ENCODE measurements at places on chromosomes 16 and 17.

DNA sequence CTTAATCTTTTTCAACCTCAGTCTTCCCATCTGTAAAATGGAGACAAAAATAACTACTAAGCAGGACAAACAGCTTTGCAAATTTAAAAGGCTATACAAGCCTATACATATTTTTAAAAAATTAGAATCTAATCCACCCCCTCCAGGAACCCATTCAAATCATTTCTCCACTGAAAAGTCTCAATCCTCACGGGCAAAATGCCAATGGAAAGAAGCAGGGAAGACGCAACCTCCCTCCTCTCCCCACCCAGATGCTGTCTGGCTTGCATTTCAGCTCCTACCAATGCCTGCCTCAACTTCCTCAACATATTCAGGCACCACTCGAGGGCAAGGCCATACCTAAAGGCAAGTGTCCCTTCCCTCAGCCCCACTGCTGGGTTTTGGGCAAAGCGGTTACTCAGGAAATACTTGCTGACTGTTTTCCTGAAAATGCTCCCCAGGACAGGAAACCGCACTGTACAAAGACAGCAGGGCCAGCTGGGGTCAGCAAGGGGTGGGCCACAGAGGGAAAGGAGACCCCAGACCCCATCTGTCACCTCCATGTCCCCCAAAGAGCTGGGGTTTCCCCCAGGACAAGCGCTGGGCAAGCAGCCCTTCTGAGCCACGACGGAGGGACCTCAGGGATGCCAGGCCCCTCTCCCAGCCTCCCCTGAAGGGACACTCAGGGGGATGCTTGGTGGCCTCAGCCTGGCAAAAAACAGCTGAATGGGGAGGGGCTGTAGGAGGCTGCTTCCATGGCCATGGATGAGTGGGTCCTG, 47.7 kb upstream of the DOC2B start:
- DNase-seq, result no peak

DNA sequence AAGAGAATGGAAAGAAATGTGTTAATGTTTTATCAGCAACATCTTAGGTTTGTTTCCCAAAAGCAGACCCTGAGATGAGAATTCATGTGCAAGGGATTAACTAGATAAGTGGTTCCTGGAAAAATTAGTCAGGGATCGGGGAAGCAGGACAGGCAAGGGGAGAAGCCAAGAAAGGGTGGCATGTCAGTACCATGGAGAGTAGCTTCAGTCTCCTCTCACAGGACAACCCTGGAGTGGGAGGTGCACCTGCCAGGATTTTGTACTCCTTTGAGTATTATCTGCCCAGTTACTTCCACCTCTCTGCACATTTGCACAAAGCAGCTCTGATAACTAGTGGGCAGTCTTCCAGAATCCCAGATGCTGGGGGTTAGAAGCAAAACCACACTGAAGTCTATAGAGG, 117.0 kb downstream of the RGS9 start:
- DNase-seq, result no peak

- no peak for DNase-seq
Measured at GRCh38 chr16:5639531-5639930, 541.9 kb upstream of the EEF2KMT start.

DNA sequence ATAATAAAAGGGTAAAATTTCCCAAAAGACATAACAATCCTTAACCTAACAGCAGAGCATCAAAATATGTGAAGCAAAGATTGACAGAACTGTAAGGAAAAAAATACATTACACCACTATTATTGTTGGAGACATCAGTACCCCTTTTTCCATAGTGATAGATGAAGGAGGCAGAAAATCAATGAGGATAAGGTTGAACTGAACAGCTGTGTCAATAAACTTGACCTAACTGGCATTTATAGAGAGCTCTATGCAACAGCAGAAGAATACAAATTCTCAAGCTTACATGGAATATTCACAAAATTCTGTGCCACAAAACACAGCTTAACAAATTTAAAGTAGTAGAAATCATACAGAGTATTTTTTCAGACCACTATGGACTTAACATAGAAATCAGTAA, 195.0 kb upstream of the ELAC2 start:
- no peak for DNase-seq

DNA sequence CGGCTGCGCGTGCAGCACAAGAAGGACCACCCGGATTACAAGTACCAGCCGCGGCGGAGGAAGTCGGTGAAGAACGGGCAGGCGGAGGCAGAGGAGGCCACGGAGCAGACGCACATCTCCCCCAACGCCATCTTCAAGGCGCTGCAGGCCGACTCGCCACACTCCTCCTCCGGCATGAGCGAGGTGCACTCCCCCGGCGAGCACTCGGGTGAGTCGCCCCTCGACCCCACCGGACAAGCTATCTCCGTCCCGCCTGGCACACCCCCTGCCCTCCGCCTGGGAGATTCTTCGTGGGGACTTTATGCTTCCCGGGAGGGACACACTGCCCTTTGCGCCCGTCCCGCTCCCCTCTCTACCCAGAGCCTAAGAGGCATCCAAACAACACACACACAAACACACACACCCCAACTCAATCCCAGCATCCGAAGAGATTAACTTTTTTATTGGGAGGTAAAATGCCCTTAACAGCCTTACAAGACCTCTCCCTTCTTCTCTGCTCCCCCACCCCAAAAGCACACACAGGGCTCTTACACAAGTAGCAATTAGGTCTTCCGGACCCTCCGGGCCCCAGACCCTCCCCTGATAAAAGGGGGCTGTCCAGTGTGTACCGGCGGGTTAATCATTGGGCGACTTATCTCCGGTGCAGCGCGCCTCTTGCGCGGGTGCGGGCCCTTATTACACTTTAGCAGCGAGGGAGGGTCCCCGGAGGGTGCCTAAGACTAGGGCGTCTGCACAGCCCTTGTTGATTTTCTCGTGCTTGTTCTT, 2.1 kb downstream of the SOX9 start:
- no peak for DNase-seq

- DNase-seq, result no peak
Measured at GRCh38 chr17:39745335-39746144, 7.8 kb downstream of the GRB7 start.

DNA sequence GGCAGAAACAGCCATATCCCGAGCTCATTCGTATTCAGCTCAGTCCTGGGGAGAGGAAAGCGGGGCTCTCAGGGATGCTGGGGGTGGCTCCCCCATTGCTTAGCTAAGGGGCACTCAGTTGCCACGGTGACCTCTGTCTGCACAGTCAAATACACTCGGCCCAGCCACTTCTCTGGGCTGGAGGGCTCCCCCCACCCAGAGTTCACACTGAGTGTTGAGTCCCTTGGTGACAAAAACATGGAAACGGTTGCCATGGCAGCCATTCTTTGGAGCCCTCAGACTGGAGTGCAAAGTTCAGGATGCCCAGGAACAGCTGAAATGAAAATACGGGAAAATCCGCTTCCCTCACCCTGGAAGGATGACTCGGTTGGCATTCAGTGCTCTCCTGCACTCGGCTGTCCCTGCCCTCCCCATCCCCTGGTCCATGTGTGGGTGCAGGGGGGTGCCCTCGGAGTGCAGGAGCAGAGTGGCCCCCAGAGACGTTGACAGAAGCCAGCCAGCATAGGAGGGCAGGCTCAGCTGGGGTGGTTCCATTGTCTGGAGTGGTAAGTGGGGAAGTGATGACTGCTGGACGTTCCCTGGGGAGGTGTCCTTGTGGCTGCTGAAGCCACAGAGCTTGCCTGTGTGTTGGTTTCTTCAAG, 216.5 kb downstream of the NTN1 start:
- DNase-seq, result no peak

DNA sequence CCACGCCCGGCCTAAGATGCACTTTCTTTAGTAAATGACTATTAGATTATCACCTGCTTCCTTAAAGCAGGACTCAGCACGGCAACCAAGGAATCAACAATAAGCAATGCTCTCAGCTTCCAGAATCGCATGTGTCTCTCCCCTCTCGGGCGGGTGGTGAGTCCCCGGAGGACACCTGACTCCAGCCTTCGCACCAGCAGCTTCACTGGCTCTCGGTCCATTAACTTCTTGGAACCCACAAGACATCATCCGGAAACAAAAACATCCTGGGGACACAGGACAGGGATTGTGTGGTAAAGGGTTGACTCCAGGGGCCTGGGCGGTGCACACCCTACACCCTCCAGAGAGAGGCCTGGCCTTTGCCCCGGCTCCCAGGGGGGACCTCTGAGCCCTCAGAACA, 22.7 kb downstream of the UTS2R start:
- DNase-seq, result no peak

DNA sequence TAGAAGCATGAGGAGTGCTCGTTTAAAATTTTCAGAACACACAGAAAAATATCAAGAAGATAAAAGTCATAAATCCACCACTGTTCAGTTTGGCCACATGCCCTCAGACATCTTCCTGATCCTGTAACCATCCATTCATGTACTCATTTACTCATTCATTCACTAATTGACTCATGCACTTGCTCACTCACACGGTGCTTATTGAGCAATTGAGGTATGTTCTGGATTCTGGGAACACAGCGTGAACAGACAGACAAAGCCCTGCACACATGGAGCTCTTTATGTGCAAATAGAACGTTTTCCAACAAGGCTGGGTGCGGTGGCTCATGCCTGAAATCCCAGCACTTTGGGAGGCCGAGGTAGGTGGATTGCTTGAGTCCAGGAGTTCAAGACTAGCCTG, 10.2 kb upstream of the NATD1 start:
- DNase-seq, result no peak

DNA sequence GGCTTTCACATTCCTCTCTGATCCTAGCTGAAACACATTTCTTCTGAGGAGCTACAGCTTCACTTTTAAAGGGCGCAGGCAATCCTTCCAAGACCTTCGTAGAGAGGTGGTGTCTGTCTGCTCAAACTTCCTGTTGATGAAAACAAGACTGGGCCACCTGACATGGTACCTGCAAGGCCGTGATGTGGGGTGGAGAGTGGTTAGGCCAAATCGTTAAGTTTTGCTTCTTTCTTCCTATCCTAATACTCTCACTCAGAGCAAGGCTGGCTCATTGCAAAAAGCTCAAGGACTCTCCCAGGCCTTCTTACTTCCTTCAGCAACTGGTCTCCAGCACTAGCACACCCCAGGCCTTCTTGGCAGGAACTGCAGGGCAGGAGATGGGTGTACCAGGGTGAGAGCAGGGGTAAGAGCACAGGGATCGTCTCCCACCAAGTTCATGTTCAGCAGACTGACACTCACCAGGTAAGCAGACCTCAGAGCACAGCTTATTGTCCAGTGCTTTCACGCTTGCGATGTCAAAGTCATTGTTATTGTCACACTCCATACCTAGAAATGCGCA, 10.9 kb upstream of the FOXJ1 start:
- DNase-seq, result no peak

DNA sequence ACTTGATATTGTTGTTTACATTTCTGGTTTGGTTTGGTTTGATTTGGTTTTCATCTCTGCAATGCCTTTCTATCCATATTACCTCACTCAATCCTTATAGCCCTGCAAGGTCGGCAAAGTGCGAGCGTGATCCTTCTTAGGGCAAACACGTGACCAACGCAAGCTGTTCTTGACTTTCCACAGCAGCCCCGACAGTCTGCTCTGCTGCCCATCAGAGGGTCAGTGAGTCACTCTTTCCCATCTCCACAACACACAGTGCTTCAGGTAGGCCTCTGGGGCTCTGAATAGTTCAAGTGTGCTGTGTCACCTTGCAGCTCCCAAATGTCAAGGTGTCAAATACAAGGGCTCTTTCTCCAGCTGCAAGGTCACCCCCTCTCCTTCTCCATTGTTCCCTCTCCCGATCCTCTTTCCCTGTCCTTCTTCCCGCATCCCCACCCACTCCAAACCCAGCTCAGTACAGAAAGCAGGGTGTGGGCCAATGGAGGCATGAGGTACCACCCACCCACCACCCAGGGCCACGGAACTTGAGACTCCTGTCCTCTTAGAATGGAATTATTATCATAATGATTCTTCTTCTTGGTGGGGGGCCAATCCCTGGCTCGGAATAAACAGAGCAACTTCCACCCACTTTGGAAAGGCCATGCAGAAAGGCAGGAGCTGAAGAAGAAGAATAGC, 139.7 kb downstream of the SLC39A11 start:
- DNase-seq, result no peak

GRCh38 chr17:13352747-13353415, 248.8 kb downstream of the HS3ST3A1 start:
- DNase-seq, result no peak
